Activated T-helper 17 cell treated with anti-CD3 and anti-CD28 coated beads, Interleukin-2, amount 50 U/mL, for 72 hours (primary cell): ENCODE measurements at places on chromosomes 7 and 10.

DNA sequence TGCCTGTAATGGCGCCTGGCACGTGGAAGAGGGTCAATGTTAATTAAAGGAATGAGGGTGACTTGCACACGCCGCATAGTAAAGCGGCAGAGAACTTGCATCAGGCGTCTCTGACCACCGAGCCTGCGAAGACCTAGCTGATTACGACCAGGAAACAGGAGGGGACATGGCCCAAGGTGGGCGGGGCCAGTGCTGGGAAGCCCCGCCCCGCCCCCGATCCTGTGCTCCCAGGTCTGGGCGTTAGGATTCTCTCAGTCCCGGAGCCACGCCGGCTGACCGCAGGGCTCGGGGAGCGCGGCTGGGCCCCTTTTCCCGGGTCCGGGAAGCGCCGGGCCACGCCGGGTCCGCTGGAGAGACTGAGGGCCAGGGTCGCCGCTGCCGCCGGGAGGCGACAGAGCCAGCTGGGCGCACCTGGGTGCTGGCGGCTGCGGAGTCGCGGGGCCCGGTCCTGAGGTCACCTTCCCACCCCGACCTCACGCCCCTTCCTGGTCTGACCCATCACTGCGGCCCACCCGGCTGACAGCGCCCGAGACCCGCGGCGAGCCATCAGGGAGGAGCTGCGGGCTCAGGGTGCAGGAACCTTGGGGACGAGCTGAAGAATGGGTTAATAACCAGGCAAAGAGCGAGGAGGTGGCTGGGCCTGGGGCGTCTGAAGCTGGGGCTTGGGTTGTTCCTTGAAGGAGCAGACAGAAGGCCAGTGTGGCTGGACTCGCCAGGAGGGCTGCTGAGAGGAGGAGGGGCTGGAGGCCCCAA, 23.0 kb upstream of the GRID1 start:
- H3K4me1 ChIP-seq = no peaks in the 10 kb centered on the region
- peaks cover 25% of the 10 kb centered on the region for H3K27me3 ChIP-seq
- peak; percentile 68 for ATAC-seq
- H3K27ac ChIP-seq = no peak overlapping the region
- peak overlapping the region; percentile 75 for H3K4me3 ChIP-seq
- H3K36me3 ChIP-seq = no peaks in the 10 kb centered on the region

- H3K27ac ChIP-seq = no peak overlapping the region
- peaks cover 8% of the 10 kb centered on the region for H3K27me3 ChIP-seq
- H3K4me1 ChIP-seq = no peaks in the 10 kb centered on the region
- no peak overlapping the region for H3K4me3 ChIP-seq
- H3K36me3 ChIP-seq = no peaks in the 10 kb centered on the region
These were observed 258.7 kb downstream of the AUTS2 start for GRCh38 chr7:69857014-69857413.

DNA sequence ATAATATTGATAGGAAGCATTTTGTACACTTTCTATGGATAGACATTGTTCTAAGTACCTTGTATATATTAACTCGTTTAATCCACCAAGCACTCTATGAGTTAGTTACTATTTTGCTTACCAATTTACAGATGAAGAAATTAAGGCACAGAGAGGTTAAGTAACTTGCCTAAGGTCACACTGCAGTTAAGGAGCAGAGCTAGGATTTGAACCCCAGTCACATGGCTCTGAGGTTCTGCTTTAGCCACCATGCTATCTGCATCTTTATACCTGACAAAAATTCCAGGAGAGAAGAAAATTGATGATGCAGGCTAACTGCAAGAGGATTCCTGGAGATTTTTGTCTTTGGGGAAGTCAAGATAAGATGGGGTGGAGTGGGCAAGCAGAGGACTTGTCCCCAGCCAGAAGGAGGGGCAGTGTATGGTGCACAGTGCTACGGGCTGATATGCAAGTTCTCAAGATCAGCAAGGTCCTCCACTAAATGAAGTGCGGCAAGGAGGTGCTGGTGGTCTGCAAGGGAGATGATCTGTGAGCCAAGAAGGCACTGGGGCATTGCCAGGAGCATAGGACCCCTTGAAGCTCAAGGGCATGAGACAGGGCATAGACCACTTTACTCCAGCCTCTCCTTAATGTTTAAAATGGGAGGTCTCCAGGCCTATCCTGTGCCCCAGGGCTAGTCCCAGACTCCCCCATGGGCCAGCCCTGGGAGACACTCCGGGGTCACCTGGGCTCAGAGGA, 430.6 kb downstream of the RPS24 start:
- peaks cover 17% of the 10 kb centered on the region for H3K27me3 ChIP-seq
- no peaks in the 10 kb centered on the region for H3K36me3 ChIP-seq
- H3K27ac ChIP-seq = no peak overlapping the region
- ATAC-seq = no peak
- no peaks in the 10 kb centered on the region for H3K4me1 ChIP-seq

- H3K36me3 ChIP-seq = no peaks in the 10 kb centered on the region
- no peaks in the 10 kb centered on the region for H3K27me3 ChIP-seq
- H3K4me1 ChIP-seq = no peaks in the 10 kb centered on the region
- peak overlapping the region; percentile 51 for H3K27ac ChIP-seq
- H3K4me3 ChIP-seq = no peak overlapping the region
These were observed 141.7 kb downstream of the SH3PXD2A start for GRCh38 chr10:103713676-103714075.

- no peak overlapping the region for H3K4me3 ChIP-seq
- peaks cover 11% of the 10 kb centered on the region for H3K27me3 ChIP-seq
- no peaks in the 10 kb centered on the region for H3K36me3 ChIP-seq
- no peak overlapping the region for H3K27ac ChIP-seq
- H3K4me1 ChIP-seq = peaks cover 4% of the 10 kb centered on the region
- no peak for ATAC-seq
These were observed 15.5 kb upstream of the SLC18A3 start for GRCh38 chr10:49594594-49594993.

GRCh38 chr10:25061711-25062449, 45.5 kb downstream of the THNSL1 start:
- ATAC-seq = peak; percentile 9
- H3K4me3 ChIP-seq = peak overlapping the region; percentile 80
- H3K27ac ChIP-seq = peak overlapping the region; percentile 98
- H3K4me1 ChIP-seq = peaks cover 30% of the 10 kb centered on the region

- peak overlapping the region; percentile 50 for H3K27ac ChIP-seq
- H3K36me3 ChIP-seq = peaks cover 11% of the 10 kb centered on the region
- no peaks in the 10 kb centered on the region for H3K27me3 ChIP-seq
- ATAC-seq = peak; percentile 84
- H3K4me3 ChIP-seq = no peak overlapping the region
- peaks cover 9% of the 10 kb centered on the region for H3K4me1 ChIP-seq
These were observed 7.0 kb downstream of the NAPEPLD start for GRCh38 chr7:103141753-103142404.
